Activated CD8-positive, alpha-beta memory T cell treated with anti-CD3 and anti-CD28 coated beads for 48 hours (primary cell): ENCODE measurements at places on chromosomes 3 and 15.

- DNase-seq: no peak
These were observed 31.4 kb downstream of the NPTN start for GRCh38 chr15:73601451-73602445.

DNA sequence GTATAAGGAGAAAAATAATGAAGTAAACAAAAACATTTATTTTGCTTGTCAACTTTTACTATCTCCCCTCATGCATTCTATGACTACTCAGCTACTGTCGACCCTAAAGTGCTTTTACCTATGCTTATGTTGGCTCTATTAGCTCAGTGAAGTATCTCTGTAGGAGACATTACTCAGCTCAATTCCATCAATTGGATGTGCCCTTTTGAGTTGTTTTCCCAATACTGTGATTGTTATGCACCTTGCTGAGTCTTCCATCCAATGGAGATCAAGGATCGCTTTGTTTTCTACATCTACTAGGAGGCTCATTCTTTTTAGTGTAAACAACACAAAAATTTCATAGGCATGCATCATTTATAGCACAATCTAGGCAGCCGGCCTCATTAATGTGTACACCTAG is 403.8 kb upstream of the ARL6 start:
- DNase-seq: no peak

DNA sequence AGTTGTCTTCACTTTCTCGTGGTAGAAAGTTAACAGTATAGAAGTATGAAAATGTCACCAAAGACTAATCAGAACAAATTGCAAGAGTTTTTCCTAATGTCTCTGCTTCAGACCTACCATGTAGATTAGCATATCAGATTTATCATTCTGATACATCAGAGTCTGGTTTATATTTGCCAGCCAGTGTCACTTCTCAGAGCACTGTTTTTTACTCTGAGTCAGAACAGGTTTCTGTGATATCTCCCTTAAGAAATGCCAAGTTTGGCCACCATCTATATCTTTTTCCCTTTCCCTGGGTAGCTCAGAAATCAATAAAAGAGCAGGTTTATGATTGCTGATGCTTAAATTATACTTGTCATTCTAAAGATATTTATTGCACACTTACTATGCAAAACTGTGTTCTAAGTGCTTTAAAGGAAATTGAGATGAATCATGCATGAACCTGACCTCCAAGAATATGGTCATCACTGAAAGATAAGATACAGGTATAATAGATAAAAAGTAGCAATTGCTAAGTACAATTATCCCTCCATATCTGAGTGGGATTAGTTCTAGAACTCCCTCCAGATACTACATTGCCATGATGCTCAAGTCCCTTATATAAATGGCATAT is 672.7 kb upstream of the NAALADL2 start:
- DNase-seq: no peak

DNA sequence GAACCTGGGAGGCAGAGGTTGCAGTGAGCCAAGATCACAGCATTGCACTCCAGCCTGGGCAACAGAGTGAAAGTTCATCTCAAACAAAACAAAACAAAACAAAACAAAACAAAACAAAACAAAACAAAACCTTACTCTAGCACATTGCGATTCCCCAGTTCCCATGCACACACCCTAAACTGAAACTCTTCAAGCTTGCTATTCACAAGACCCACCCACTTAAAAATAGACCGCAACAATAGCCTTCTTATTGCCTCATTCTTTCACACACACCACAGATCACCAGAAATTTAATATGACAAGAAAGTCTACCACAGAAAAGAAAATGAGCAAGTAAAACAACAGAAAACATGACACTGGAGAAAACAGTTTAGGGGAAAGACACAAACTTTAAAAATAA is 598.4 kb downstream of the FHIT start:
- no peak for DNase-seq

DNA sequence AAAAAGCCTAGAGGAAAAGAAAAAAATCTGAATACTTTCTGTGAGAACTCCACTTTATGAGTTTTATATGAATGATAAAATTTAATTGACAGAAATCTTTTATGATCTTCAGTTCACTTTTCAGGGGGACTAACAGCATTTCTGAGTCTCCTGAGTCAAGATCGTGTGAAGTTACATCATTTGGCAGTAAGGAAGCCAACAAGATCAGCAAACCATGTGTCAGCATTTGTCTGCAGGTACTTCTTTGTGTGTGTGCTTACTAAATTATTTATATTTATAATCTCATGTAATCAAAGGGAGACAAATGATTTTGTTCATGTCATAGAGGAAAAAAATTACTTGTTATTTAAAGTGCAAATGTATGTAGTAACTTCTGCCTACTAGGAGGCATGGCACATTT is 217.6 kb downstream of the MBNL1 start:
- no peak for DNase-seq

DNA sequence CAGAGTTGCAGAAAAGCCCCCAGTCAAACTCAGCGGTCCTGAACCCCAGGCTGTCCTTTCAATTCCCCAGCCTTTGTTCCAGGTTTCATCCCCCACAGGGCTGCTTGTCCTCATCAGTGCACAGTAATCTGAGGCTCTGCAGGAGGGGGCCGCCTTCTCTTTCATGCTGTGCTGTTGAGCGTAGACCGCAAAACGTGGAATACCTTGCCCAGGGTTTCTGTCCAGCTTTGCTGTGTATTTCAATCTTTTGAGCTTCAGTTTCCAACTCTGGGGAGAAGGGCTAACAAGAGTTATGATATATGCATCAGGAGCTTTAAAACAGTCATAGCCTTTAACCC is 64.8 kb downstream of the FAM43A start:
- DNase-seq: no peak
